ENCODE measurements at places on chromosomes 1 and 21. TPM values are rescaled to one million over a fixed set of nuclear protein-coding genes. Genes with fewer than 3 reads are reported as not detected.
A peak's percentile ranks its signal among the peaks of the same experiment; 100 is the strongest.

DNA sequence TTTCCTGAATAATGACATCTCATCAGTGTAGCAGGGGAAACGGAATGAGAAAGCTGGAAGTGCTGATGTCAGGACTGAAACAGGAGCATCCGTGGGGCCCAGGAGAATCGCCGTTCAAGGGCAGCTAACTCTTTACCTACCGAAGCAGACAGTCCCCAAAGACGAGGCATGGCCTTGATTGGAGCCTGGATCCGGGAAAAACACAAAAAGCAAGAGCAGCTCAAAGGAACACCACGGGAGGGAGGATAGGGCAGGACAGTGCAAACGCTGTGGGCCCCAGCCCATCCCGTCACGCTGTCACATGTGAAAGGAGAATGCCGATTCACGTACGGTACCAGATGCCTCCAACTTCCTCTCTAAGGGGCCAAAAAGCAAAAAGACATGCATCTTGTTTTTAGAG, 34.9 kb downstream of the WNT9A start:
- H3K27me3 ChIP-seq = no peaks in the 10 kb centered on the region
- no peaks in the 10 kb centered on the region for H3K4me1 ChIP-seq
- no peak overlapping the region for H3K4me3 ChIP-seq
- H3K27ac ChIP-seq = no peak overlapping the region
- no peak for DNase-seq
- H3K36me3 ChIP-seq = no peaks in the 10 kb centered on the region

- peaks cover 36% of the 10 kb centered on the region for H3K4me1 ChIP-seq
- H3K27me3 ChIP-seq = no peaks in the 10 kb centered on the region
- no peak overlapping the region for H3K4me3 ChIP-seq
- DNase-seq = no peak
Measured at GRCh38 chr1:151990856-151991198, 2.8 kb downstream of the S100A10 start.

- no peak overlapping the region for H3K27ac ChIP-seq
- no peaks in the 10 kb centered on the region for H3K4me1 ChIP-seq
- no peak for DNase-seq
- H3K36me3 ChIP-seq = no peaks in the 10 kb centered on the region
Measured at GRCh38 chr1:69288416-69288815, 279.3 kb upstream of the LRRC7 start.

DNA sequence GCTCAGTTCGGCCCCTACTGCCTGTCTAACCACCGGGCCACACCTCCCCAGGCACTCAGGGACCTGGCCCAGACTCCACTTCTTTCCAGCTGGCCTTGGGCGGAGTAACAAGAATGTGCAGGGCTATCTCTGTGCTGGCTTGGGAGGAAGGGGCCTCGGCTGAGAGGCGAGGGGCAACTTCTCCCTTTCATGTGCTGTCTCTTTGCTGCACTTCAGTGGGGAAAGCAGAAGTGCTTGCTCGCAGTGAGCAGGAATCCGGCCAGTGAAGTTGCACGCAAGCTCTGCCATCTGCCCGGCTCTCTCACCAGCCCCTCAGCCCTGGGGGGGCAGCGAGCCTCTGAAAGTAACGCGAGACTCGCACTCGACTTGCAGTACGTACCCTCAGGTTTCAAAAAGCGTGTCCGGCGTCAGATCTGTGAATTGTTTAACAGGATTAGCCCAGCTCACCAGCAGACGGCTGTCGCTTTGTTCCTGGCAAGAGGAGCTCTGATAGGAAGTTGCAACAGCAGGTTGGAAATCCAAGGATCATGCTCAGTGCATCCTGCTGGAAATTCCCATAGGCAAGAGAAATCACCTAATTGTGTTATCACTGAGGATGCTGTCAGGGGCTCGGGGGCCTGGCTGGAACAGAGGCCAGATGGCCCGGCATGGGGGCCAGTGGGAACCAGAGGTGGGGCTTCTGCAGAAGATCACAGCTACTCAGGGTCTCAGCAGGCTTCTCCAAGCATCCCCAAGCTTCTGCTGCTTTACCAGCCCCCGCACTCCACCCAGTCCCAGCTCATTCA, 221.1 kb downstream of the NPHP4 start:
- H3K27ac ChIP-seq = no peak overlapping the region
- no peak overlapping the region for H3K4me3 ChIP-seq
- H3K36me3 ChIP-seq = no peaks in the 10 kb centered on the region
- H3K27me3 ChIP-seq = no peaks in the 10 kb centered on the region
- no peak for DNase-seq

DNA sequence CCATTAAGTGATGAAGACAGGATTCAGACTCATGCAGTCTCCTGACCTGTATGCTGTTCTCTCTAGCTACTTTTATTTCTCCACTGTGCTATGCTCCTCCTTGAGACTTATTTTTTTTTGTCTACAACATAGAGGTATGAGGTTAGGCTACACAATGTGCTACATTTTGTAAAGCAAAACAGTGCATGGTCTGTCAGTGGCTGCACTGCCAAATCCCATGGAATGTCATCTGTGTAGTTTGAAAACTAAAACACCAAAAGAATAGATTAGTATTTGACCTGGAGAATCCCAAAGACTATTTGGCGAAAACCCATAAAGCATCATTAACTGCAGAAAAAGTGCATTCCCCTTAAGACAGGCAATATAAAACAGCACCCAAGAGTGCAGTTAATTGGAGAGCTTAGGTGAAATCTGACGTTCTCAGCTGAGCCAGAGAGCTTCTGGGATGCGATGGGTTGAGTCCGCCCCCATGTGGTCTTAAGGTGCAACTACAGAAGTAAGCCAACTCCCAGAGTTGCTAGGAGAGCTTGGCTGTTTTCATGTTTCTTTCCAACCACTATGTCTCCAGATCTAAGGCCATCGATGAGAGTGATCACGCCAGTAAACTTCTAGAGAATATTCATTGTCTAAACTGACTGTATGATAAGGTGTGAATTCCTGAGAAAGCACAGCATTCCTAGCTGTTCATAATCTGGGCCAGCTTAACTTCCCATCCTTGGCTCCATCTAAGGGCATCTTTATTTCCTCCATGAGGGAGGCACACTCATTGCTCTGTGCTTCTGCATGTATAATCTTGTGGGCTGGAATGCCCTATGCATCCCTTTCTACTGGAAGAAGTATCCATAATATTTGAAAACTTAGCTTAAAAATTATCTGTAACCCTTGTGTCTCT, 20.7 kb upstream of the CYP2J2 start:
- DNase-seq = peak; percentile 79
- no peaks in the 10 kb centered on the region for H3K36me3 ChIP-seq
- no peaks in the 10 kb centered on the region for H3K4me1 ChIP-seq
- no peak overlapping the region for H3K27ac ChIP-seq
- H3K27me3 ChIP-seq = peaks cover 4% of the 10 kb centered on the region

Gene CDC42BPA
- 0.14 TPM for total RNA-seq

Gene LIPI
- not detected for total RNA-seq

Gene IL20
- not detected for total RNA-seq

Measured in natural killer cell (primary cell).